ENCODE measurements at places on chromosomes 4 and X.

DNA sequence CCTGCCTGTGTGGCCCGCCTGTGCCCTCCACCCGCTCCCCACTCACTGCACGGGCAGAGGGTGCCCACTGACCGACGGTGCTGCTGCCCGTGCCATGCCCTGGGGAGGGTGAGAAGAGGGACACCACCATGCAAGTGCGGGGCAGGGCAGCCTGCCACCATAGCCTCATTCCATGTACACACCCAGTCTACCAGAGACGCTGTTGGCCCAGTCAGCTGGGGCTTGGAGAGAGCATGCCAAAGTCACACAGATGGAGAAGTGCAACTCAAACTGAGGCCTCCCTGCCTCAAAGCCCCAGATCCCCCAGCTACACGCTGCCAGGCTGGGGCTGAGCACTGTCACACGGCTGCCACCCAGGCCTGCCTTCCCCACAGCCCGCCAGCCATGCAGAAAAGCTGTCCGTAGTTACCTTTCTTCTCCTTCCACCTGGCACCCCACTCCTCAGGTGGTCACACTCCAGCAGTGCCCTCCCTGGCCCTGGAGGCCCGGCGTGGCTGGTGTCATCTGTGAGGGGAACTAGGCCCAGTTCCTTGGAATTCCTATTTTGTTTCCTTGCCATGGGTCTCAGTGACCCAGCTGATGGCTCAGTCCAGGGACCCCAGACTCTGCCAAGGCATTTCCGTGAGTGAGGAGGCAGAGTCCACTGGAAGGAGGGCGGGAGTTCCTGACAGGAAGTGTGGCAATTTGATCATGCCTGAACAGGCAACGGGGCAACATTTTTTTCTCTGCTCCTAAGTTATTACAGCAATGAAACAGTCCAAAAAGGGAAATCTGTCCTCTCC is at the start of gene SLC2A9:
Gene SLC2A9, minus strand, starts transcription at position 627 of the 782 bp plus-strand sequence. Its CDS starts 68 bp downstream, at position 559.
- DNase-seq: no peak

- DNase-seq: no peak
These were observed 22.9 kb downstream of the FAM184B start for GRCh38 chr4:17758485-17758884.

DNA sequence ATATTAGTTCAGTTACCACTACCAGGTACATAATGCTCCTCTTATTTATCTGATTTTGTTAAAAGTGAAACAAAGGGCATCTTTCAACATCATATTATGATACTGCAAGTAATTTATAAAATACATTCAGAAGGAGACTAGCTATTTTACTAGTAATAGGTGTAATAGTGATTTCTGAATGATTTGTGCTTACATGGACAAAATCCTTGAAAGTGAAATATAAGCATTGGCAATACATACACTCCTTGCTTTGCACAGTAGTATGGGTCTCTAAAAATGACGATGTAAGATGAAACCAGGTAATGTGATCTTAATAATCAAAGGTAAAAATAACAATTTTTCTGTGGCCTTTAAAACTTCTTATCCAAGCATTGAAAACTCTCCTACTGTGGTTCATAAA is 17.5 kb downstream of the MTHFD2L start:
- no peak for DNase-seq

- DNase-seq: no peak
These were observed 13.2 kb upstream of the CCSER1 start for GRCh38 chr4:90113881-90114457.

DNA sequence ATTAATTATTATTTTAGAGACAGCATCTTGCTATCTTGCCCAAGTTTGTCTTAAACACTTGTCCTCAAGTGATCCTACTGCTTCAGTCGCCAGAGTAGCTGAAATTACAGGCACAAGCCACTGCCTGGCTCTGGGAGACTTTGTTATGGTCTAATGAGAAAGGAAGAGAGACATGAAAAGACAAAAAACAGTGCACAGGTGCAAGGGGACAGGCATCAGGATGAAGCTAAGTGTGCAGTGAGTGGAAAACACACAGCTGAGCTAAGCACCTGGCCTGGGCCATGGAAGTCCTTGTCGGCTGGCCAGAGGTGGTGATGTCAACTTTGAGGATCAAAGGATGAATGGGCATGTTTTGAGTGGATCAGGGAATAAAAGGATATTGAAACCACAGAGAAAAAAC is 102.7 kb downstream of the HS3ST1 start:
- no peak for DNase-seq

GRCh38 chr4:2178986-2179385 is 62.9 kb downstream of the HAUS3 start:
- no peak for DNase-seq

DNA sequence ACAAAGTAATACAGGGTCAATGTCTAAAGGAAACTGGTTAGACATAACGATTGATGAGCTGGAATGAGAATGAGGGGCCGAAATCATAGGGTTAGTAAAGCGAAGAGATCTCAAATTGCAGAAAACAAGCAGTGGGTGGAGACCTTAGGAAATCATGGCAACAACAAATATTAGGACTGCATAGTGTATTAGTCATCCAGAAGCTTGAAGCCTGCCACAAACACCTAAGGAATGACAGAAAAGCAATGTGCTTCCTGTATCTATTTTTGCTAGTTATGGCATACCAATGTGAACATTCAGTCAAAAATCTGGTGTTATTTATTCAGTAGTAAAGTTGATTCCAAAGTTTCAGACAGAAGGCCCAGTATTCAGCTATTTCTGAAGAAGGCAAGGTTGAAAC is 410.9 kb upstream of the CT83 start:
- DNase-seq: no peak

DNA sequence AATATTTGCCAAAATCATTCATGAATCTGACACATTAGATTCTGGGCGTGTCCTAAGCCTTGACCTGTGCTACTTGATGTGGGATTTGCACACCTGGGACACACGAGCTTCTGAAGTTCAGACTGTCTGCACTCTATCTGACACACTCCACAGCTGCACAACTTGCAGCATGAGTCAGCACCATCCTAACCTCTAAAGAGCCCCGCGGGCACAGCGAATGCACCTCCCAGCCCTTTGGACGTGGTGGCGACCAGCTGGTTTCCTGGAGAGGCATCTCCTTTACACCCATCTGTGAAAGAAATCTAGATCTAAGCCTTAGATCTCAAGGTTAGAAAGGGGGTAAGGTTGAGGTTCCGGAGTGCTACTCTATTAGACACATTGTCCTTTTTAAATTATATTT is 69.2 kb downstream of the SORBS2 start:
- no peak for DNase-seq

DNA sequence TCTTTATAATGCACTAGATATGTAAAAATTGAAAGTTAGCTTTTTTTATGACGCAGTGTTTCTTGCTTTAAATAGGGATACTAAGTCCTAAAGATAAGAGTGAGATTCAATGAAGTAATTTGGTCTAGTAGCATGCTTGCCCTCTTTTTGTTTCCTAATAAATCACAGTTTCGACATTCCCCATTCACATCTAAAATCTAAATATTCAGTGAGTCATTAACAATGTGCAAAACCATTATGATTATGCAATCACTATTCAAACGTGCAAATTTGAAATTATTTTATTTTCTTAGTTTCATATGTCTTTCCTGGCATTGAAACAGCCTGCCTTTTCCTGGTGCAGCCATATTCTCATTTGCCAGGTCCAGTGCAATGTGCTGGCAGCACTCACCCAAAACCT is 1350.5 kb upstream of the PABPC4L start:
- no peak for DNase-seq

DNA sequence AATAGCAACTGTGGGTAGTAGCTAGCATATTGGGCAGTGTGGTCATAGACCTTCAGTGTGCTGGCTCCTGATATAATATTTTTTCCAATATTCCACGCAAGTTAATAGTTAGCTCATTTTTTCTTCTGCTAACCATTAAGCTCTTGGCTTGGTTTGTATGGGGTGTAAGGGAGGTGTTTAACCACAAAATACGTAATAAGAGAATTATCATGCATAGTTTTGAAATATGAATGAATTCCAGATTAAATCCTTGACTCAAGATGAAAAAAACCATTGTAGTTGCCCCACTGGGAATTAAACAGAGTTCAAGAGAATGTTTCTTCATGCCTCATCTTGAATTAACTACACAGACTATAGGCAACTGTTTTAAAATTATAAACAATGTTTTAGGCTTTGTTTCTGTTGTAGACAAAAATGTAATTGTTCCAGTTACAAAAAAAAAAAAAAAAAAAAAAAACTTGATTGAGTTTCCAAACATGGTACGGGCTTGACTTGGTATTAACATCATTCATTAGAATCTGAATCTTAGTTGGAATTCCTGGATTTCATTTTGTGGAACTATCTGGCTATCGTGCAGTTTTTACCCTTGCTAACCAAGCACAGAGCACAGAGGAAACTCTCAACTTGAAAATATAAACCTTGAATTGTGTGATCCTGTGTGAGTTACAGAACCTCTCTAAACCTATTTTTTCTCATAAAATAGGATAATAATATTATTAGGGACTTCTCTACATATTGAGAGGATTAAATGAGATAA is 28.4 kb downstream of the CXCL1 start:
- no peak for DNase-seq

- DNase-seq: no peak
These were observed 5.8 kb upstream of the SEPTIN11 start for GRCh38 chr4:76943790-76944189.

GRCh38 chr4:8451440-8452182 is 11.0 kb downstream of the TRMT44 start:
- DNase-seq: no peak

DNA sequence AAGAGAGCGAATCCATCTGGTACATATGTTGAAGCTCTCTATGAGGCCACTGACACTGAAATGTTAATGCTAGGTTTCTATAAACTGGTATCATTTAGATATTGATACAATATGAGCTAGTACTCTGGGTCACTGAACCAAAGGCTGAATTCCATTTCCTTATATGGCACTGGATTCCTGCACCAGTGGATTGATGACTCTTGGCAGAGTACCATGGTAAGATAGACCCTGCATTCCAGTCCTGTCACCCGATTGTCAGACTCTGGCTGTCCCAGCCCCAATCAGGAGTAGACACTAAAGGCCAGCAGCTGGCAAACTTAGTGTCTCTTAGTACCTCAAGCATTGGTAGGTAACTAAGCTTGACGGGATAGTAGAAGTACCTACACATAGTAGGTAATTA is 44.0 kb upstream of the EOLA2 start:
- DNase-seq: no peak

DNA sequence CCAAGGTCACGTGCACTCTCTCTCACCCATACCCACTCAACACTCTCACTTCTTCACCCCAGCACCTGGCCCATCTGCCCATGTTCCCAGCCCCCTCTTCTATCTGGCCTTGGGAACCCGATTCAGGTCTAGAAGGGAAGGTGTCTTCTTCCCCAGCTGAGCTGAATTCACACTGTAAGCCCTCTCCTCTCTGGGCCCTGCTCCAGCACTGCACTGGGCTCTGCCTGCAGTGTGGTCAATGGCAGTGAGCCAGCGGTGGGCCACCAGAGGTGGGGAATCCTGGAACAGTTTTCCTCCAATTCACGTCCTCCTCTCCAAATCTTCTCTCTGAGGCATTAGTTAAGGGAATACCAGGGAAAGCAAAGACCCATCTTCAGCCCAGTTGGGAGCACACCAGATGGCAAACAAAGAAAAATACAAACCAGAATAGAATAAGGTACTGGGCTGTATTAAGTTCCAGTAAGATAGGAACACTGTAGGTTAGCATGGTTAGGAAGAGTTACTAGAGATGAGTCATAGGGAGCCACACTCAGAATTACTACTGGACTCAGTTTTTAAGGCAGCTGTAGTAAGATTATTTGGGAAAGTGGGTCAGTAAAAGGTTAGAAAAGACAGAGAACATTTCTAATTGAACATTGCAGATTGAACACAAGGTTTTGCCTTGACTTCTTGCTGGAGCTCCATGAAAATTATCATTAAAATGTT is 5.0 kb downstream of the AWAT2 start:
- DNase-seq: no peak

- no peak for DNase-seq
These were observed 104.4 kb upstream of the MYOZ2 start for GRCh38 chr4:119031218-119031617.

All from HAP-1 (cell line).